ENCODE measurements at places on chromosomes 11 and 22.

- no peak for DNase-seq
Measured at GRCh38 chr11:67494371-67495233, 10.6 kb downstream of the PITPNM1 start.

DNA sequence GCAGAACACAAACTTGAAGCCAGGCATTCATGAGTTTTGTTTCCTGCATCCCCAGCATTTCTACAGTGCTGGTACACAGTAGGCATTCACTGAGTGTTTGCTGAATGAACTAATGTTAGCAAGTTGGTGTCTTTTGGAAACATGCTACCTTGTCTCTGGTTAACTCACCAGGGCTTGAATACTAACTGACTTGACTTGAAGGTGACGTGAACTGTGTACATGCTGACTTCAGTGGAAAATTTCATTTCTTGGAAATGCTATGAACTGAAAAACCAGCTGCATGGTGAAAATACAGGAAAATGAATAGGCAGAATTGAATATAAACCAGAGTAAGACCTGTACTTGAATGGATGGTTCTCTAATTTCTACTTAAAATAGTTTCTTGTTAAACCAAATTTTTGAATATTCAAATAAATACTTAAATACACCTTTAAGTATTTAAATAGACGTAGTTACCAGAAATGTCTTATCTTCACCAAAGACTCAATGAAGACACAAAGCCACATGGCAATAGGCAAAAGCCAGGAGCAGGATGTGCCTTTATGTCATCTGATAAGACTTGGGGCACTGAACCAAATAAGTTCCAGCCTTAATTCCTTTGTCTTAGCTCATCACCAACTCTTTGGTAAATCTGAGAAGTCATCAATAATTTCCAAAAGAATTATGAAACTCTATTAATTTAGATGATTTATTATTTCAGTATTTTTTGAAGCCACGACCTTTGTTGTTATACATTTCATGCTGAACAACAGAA, 39.7 kb upstream of the POU2AF2 start:
- no peak for DNase-seq

GRCh38 chr22:50318698-50319411, 8.0 kb downstream of the DENND6B start:
- no peak for DNase-seq

DNA sequence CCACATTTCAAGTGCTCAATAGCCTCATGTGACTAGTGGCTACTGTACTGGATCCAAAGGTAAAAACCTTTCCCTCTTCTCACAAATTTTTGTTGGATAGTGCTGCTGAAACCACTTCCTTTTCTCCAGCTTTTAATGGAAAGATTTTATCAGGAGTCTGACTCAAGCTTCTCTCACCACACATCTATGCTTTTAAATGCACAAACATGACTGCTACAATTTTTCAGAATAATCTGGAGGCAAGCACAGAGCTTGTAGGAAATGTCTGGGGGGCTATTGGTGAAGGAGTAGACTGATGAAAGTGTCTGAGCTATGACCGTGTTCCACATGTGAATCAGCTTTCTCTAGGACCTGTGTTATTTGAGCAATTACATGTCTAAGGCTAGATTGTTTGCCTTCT, 101.1 kb upstream of the FAT3 start:
- no peak for DNase-seq

GRCh38 chr11:124470561-124471227, 25.2 kb upstream of the OR8B8 start:
- no peak for DNase-seq

DNA sequence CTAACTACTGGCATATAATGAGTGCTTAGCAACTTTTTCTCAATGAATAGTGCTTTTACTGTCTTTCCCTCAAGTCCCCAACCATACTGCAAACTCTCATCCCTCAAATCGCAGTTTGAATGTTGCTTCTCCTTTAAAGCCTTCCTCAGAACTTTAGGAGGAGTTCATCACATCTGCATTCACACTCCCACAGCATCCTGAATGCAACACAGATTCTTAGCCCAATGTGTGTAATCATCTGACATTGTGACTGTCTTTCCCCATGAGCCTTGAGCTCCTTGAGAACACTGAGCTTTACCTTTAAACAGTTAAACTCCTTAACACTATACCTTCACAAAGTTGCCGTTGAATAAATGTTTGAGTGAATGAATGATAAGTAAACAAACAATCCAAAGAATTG, 81.7 kb upstream of the FAM181B start:
- no peak for DNase-seq

- no peak for DNase-seq
Measured at GRCh38 chr11:3138178-3139085, 26.7 kb downstream of the OSBPL5 start.

GRCh38 chr22:41848468-41848867, 15.6 kb downstream of the SREBF2 start:
- peak; percentile 26 for DNase-seq

GRCh38 chr11:72704028-72704782, 30.0 kb upstream of the PDE2A start:
- DNase-seq: no peak

GRCh38 chr11:17098038-17098437, 20.6 kb upstream of the RPS13 start:
- DNase-seq: no peak

DNA sequence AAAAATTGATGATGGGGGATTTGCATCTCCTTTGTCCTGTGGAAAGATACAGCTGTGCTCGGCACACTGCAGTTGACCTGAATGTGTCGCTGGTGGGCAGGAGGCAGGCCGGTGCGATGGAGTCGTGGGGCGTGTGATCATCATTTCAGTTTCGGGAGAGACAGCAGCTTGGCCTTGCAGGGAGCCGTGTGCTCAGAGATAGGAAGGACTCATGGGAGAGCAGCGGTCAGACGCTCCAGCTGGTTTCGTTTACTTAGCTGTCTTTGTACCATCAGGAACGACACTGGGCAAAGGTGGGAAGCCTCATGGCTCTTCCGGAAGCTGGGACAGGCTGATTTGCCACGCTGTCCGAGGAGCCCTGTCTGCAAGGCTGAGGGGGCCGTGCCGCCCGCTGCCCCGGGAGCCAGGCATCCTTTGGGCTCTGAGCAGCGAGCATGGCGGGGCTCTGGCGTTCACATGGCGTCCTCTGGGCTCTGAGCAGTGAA, 32.7 kb downstream of the GRAMD4 start:
- no peak for DNase-seq

- DNase-seq: peak; percentile 16
Measured at GRCh38 chr11:63939397-63939891, 642 bp downstream of the NAA40 start.
